Heart right ventricle (tissue), 16 donors: ENCODE measurements at places on chromosomes 12 and 14. TPM values are rescaled to one million over a fixed set of nuclear protein-coding genes. Genes with fewer than 3 reads are reported as not detected.

DNA sequence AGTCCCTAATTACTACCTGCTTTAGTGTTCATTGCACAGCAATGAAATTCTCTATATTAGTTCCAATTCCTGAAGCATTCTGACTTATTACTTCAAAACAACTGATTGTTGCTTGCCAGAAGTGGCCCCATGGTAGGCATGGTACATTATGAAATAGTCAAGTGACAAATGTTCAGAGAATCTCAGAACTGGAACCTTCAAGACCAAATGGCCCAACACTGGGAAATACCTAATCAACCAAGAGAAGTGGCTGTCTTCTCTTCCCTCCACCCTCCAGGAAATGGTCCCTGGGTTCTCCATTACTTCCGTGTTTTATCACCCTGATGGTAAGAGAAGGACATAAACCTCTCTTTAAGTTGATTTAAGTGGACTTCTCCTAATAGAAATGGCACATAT, 49.9 kb downstream of the ITPR2 start:
- no peak for DNase-seq
- no peaks in the 10 kb centered on the region for H3K27me3 ChIP-seq
- H3K4me1 ChIP-seq: peaks cover 11% of the 10 kb centered on the region
- no peaks in the 10 kb centered on the region for H3K36me3 ChIP-seq
- no peak overlapping the region for H3K27ac ChIP-seq

DNA sequence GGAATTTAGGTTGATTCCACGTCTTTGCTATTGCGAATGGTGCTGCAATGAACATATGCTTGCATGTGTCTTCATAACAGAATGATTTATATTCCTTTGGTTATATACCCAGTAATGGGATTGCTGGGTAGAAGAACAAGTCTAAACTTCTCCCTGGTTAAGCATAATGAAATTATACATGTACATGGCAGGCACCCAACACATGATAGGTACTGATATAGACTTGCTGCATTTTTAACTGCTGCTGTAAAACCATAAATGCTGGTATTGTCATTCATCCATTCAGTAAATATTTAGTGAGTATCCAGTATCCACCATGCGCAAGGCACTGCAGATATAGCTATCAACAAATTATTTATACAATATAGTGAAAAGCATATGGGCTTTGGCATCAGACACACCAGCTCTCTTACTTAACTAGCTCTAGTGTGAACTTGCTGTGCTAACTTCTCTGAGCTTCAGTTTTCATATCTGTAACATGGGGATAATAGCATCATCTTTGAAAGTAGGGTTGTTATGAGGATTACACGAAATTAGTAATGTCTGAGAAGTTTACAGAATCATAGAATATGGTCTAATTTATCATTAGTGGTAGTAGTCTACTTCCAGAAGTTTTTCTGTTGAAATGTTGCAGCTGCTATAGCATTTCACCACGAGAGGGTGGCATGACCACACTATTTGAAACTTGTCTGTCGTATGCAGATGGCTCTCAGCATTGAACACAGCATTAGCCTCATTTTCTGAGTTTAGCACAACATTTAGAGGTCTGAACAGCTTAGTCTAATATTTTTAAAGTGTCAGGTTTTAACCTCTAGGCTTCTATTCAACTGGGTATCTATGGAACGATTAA, 32.0 kb upstream of the SEL1L start:
- H3K4me1 ChIP-seq: no peaks in the 10 kb centered on the region
- no peak overlapping the region for H3K4me3 ChIP-seq
- H3K36me3 ChIP-seq: no peaks in the 10 kb centered on the region
- no peak overlapping the region for H3K27ac ChIP-seq
- no peaks in the 10 kb centered on the region for H3K27me3 ChIP-seq

- peak overlapping the region; percentile 90 for H3K27ac ChIP-seq
- H3K4me1 ChIP-seq: peaks cover 44% of the 10 kb centered on the region
- peak; percentile 63 for DNase-seq
- H3K27me3 ChIP-seq: no peaks in the 10 kb centered on the region
Measured at GRCh38 chr14:21070610-21071224, 613 bp downstream of the ARHGEF40 start.

GRCh38 chr14:99252940-99253868, 18.8 kb downstream of the BCL11B start:
- peaks cover 85% of the 10 kb centered on the region for H3K27me3 ChIP-seq
- no peaks in the 10 kb centered on the region for H3K36me3 ChIP-seq
- DNase-seq: no peak
- H3K27ac ChIP-seq: peak overlapping the region; percentile 55

GRCh38 chr14:84343656-84344055, 1186.3 kb upstream of the FLRT2 start:
- no peak overlapping the region for H3K27ac ChIP-seq
- no peaks in the 10 kb centered on the region for H3K36me3 ChIP-seq
- H3K27me3 ChIP-seq: no peaks in the 10 kb centered on the region
- DNase-seq: no peak
- H3K4me1 ChIP-seq: no peaks in the 10 kb centered on the region

DNA sequence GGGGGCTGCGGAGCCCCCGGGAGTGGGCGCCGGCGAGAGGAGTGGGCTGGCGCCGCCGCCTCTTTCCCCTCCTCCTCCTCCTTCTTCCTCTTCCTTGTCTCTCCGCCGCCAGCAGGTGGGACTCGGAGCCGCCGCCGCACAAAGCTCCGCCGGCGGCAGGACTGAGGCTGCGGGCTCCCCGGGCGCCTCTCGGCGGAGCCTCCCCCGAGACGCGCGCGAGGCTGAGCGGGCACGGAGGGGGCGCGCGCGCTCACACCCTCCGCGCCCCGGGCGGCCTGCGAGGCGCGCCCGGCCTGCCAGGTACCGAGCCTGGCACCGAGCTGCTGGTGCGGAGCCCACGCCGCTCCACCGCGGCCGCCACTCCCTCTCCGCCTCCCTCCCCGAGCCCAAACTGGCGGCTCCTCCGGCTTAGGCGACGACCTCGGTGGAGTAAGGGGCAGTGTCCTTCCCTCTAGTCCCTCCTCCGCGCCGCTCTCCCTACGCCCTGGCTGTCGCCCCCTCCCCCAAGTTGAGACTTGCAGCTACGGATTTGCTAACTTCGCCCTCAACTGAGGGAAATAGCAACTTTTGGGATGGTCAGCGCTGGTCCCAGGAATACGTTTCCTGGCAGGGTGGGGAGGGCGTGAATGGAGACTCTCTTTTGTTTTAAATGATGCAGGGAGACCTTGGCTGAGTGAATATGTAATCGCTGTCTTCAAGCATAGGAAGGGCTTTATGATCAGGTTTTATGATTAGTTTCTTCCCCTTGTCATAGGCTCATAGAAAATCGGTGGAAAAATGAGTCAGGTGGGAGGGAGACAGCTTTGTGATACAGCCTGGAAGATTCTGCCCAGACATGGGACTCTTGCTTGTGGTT, 199.5 kb upstream of the CAND1 start:
- DNase-seq: no peak
- peaks cover 53% of the 10 kb centered on the region for H3K27me3 ChIP-seq
- no peak overlapping the region for H3K27ac ChIP-seq
- no peaks in the 10 kb centered on the region for H3K36me3 ChIP-seq
- H3K4me1 ChIP-seq: peaks cover 12% of the 10 kb centered on the region
- peak overlapping the region; percentile 31 for H3K4me3 ChIP-seq

GRCh38 chr14:26775765-26776563, 178.1 kb upstream of the NOVA1 start:
- H3K27ac ChIP-seq: no peak overlapping the region
- no peaks in the 10 kb centered on the region for H3K4me1 ChIP-seq
- no peaks in the 10 kb centered on the region for H3K36me3 ChIP-seq
- H3K27me3 ChIP-seq: no peaks in the 10 kb centered on the region
- DNase-seq: no peak
- no peak overlapping the region for H3K4me3 ChIP-seq

- no peak for DNase-seq
- H3K4me1 ChIP-seq: no peaks in the 10 kb centered on the region
- H3K27me3 ChIP-seq: no peaks in the 10 kb centered on the region
- H3K27ac ChIP-seq: peak overlapping the region; percentile 37
Measured at GRCh38 chr12:91276509-91276908, 93.9 kb upstream of the DCN start.

GRCh38 chr14:70361893-70362292, 2.4 kb upstream of the COX16 start:
- H3K27me3 ChIP-seq: no peaks in the 10 kb centered on the region
- peaks cover 26% of the 10 kb centered on the region for H3K4me1 ChIP-seq
- H3K27ac ChIP-seq: no peak overlapping the region
- no peak overlapping the region for H3K4me3 ChIP-seq

- no peaks in the 10 kb centered on the region for H3K27me3 ChIP-seq
- no peak overlapping the region for H3K27ac ChIP-seq
- no peak overlapping the region for H3K4me3 ChIP-seq
- H3K4me1 ChIP-seq: no peaks in the 10 kb centered on the region
- no peak for DNase-seq
Measured at GRCh38 chr14:49977126-49977841, 84.4 kb downstream of the ARF6 start.

GRCh38 chr14:99685151-99685591, 1.1 kb downstream of the CYP46A1 start:
- H3K36me3 ChIP-seq: no peaks in the 10 kb centered on the region
- H3K27me3 ChIP-seq: no peaks in the 10 kb centered on the region
- no peak overlapping the region for H3K27ac ChIP-seq
- no peak overlapping the region for H3K4me3 ChIP-seq
- DNase-seq: no peak

GRCh38 chr14:24032727-24033418, 18.9 kb upstream of the CARMIL3 start:
- H3K36me3 ChIP-seq: no peaks in the 10 kb centered on the region
- no peak for DNase-seq
- H3K4me1 ChIP-seq: peaks cover 13% of the 10 kb centered on the region
- no peaks in the 10 kb centered on the region for H3K27me3 ChIP-seq
- no peak overlapping the region for H3K4me3 ChIP-seq

- H3K27ac ChIP-seq: no peak overlapping the region
- no peaks in the 10 kb centered on the region for H3K27me3 ChIP-seq
- no peak for DNase-seq
- H3K4me3 ChIP-seq: no peak overlapping the region
- peaks cover 20% of the 10 kb centered on the region for H3K4me1 ChIP-seq
- H3K36me3 ChIP-seq: peaks cover 8% of the 10 kb centered on the region
Measured at GRCh38 chr12:6396031-6396430, 12.1 kb downstream of the LTBR start.

DNA sequence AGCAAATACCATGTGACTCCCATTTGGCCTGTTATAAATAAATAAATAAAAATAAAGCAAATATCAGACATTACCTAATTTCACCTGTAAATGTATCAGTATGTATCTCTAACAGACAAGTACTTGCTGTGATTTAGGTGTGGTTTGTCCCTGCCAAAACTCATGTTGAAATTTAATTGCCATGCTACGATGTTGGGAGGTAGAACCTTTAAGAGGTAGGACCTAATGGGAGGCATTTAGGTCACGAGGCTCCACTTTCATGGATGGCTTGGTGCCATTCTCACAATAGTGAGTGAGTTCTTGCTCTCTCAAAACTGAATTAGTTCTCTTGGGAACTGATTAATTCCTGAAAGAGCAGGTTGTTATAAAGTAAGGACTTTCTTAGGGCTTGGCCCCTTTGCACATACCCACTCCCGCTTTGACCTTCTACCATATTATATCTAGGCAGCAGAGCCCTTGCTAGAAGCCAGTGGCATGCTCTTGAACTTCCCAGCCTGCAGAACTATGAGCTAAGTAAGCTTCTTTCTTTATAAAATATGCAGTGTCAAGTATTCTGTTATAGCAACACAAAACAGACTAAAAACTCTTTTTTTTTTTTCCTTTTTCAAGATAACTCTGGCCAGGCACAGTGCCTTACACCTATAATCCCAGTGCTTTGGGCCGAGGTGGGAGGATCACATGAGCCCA, 26.0 kb downstream of the VEZT start:
- no peak overlapping the region for H3K4me3 ChIP-seq
- H3K36me3 ChIP-seq: peaks cover 12% of the 10 kb centered on the region
- H3K27ac ChIP-seq: no peak overlapping the region
- no peak for DNase-seq

DNA sequence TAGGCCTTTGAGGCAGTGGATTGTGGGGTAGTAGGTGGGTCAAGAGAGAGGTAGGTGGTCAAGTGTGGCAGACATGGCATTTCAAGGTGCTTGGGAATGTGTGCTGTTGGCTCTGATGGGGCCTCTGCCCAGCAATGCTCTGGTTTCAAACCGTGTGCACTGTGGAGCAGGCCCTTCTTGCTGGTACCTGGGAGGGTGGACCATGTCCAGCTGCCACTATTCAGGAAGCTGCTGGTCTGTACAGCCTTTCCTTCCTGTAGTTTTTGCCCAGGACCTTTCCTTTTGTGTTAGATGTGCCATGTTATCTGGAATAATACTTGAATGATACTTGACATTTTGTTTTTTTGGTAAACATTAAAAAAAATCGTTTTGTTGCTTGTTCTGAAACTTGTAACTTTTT, 14.8 kb downstream of the RIMKLB start:
- peaks cover 7% of the 10 kb centered on the region for H3K36me3 ChIP-seq
- no peak for DNase-seq
- H3K27me3 ChIP-seq: no peaks in the 10 kb centered on the region

DNA sequence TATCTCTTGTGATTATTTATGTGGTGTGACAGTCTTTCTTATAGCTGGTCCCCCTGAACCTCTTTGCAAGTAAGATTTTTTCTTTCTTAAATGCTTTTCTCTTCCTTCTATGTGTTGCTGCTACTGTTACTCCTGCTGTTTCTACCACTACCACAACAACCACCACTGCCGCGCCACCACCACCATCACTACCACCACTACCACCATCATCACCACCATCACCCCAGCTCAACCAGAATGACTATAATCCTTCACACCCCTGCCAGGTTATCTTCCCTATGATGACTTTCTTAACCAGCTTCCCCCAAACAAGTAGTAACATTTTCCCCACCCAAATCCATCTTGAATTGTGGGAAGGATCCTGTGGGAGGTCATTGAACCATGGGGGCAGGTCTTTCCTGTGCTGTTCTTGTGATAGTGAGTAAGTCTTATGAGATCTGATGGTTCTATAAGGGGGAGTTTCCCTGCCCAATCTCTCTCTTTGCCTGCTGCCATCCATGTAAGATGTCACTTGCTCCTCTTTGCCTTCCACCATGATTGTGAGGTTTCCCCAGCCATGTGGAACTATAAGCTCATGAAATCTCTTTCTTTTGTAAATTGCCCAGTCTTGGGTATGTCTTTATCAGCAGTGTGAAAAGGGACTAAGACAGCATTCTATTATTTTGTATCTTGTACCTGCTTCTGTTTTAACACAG, 52.2 kb downstream of the CHST11 start:
- no peaks in the 10 kb centered on the region for H3K27me3 ChIP-seq
- H3K4me1 ChIP-seq: peaks cover 3% of the 10 kb centered on the region
- no peak for DNase-seq
- no peaks in the 10 kb centered on the region for H3K36me3 ChIP-seq

DNA sequence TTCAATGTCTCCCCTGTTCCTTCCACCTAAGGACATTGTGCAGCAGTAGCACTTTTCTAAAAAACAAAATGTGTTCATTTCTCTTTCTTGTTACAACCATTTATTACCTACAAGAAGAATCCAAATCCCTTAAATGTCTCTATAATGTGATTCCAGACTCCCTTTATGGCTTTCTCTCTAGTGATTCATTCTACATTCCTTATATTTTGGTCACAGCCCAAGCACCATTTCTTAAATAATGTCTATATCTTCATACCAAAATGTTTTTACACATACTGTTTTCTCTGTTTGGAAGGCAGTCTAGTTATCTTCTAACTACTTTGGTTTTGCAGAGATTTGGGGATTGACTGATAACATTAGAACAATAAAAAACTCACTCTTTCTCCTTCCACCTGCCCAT, 1037.3 kb upstream of the FLRT2 start:
- DNase-seq: no peak
- no peaks in the 10 kb centered on the region for H3K27me3 ChIP-seq
- no peaks in the 10 kb centered on the region for H3K36me3 ChIP-seq
- H3K27ac ChIP-seq: no peak overlapping the region

Gene RHOJ
- 19.8 TPM for polyA plus RNA-seq

Gene LBHD2
- polyA plus RNA-seq: 0.19 TPM

Gene TSPAN31
- 29.8 TPM for polyA plus RNA-seq

Gene NID2
- polyA plus RNA-seq: 15.1 TPM

Gene RNFT2
- 2.0 TPM for polyA plus RNA-seq

Gene COPS7A
- 31.1 TPM for polyA plus RNA-seq

Gene DYNC1H1
- 331 TPM for polyA plus RNA-seq

Gene MYF6
- 0.04 TPM for polyA plus RNA-seq

Gene KRT3
- not detected for polyA plus RNA-seq
